ENCODE measurements at places on chromosomes 16 and 17.

- DNase-seq, result peak; percentile 97
Measured at GRCh38 chr17:75393523-75394331, 11.8 kb downstream of the GRB2 start.

DNA sequence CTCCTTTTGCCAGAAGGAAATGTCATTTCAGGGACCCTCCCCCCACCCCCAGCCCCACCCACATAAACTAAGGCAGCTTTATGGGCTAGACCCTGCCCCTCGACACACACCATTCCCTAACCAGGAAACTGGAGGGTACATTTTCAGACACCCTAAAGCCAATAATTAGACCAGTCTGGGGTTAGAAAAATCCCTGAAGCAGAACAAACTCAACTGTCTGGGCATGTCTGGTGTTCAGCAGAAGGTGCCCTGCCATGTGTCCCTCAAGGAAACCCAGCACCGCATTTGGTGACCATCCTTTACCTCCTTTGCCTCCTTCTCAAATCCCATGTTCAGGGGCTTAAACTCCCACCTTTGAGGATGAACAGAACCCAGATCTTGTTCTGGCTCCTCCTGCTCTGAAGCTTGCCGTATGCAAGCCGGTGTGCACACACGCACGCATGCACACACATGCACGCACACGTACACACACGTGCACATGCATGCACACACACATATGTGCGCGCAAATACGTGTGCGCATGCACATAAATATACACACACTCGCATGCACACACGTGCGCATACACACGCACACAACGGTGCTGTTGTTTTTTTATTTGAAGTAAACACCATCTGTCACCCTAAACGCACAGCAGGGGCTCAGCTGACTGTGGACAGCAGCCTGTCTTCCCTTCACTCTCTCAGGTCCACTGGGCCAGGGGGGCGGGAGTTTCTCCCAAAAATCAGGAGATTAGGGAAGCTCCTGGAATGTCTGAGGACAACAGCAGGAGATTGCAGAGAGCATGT, 156.8 kb upstream of the TNRC6C start:
- DNase-seq, result no peak

DNA sequence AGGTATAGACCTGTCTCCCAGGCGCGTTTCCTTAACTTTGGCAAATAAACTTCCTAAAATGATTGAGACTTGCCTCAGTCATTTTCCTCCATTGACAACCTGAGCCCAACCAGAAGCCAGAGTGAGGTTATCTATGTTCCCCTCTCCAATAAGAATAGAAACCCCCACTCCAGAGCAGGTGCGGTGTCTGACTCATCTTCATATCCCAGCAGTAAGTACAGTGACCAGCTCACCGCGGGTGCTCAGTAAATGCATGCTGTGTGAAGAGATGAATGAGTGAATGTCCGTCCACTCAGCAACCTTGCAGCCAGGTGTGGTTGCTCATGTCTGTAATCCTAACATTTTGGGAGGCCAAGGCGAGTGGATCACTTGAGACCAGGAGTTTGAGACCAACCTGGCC, 19.5 kb upstream of the CD300E start:
- no peak for DNase-seq

GRCh38 chr17:59093145-59093701, 13.5 kb downstream of the TRIM37 start:
- DNase-seq, result no peak

DNA sequence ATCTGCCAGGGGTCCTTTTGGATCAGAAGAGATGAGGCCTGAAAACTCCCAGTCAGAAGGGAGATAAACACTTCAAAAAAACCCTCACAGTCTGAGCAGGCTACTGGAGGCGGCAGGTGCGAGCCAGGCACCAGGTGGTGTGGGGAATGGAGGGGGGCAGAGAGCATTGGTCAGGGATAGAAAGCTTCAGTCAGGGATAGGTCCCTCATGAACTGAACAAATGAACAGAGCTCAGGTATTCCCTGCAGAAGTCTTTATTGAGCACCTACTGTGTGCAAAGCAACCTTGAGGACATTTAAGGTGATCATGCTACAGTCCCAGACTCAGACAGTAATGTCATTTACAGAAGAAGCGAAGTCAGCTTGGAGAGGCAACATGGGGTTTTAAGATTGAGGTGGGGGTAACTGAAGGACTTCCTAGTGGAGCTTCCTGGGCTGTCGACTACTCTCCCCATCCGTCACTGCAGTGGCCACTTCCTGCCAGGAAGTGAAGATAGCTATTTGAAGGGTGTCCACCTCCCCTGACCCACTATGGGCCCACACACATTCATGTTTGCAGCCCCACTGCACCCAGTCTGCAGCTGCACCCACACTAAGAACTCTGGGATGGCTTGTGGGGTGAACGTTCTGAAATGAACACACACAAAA, 3.2 kb downstream of the KIFC3 start:
- no peak for DNase-seq

DNA sequence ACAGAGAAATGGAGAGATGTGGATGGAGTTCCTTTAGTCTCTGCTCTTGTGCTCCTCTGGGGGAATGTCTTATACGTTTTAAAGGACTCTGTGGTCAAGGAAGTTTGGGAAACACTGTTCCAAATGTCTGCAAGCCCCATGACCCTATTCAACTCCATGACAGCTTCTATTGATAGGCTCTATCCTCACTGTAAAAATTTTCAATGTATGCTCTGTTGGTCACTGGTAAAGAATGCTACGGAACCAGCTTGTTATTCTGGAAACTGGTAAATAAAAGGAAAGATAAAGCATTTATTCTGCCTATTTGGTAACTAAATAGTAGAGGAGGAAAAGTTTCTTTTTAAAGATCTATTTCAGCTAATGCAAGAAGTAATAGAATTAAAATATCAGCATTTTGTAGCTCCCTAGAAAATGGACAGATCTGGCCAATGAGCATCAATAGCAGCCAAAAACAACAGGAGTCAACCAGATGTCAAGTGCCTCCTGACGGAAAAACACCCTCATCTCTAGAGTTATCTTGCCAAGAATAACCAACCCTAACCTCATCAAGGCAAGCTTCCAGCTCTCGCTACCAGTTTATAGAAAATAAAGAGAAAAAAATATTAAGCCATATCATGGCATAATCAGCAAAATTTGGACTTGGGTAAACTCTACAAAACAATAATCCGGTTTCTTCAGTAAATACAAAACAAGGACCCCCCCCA, 16.1 kb downstream of the GDE1 start:
- DNase-seq, result no peak

- no peak for DNase-seq
Measured at GRCh38 chr17:74833501-74834377, 25.9 kb downstream of the GRIN2C start.

DNA sequence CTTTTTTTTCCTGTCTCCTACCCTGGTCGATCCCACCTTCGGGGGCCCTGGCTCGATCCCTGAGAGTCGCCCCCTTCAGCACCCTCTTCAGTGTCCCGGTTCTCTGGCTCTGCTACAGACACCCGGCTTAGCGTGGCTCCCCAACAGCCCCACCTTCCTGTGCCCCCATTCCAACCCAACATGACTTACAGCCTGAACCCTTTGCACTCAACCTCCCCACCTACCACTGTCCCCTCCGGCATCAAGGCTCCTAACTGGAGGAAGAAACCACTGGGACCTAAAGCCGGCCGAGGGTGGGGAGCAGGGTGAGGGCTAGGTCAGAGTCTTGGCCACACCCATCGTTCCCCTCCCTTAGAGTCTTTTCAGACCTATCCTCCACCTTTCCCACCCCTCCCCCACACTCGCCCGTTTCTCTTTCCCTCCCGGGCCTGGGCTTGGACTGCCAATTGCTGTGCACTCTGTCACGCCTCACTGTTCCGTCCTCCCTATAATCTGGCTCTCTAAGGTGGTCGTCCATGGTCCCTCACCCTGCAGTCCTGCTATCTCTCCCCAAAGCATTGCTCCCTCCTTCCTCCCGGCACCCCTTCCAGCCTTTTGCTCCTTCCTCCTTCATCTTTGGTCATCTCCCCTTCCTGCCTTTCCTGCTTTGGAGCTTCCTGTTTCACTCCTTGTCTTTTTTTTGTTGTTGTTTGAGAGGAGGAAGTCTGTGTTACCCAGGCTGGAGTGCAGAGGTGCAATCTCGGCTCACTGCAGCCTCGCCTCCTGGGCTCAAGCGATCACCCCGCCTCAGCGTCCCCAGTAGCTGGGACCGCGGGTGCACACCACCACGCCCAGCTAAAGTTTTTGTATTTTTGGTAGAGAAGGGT, 890 bp upstream of the CLDN7 start:
- no peak for DNase-seq

GRCh38 chr16:1331712-1332617, 1.5 kb upstream of the BAIAP3 start:
- DNase-seq, result no peak

DNA sequence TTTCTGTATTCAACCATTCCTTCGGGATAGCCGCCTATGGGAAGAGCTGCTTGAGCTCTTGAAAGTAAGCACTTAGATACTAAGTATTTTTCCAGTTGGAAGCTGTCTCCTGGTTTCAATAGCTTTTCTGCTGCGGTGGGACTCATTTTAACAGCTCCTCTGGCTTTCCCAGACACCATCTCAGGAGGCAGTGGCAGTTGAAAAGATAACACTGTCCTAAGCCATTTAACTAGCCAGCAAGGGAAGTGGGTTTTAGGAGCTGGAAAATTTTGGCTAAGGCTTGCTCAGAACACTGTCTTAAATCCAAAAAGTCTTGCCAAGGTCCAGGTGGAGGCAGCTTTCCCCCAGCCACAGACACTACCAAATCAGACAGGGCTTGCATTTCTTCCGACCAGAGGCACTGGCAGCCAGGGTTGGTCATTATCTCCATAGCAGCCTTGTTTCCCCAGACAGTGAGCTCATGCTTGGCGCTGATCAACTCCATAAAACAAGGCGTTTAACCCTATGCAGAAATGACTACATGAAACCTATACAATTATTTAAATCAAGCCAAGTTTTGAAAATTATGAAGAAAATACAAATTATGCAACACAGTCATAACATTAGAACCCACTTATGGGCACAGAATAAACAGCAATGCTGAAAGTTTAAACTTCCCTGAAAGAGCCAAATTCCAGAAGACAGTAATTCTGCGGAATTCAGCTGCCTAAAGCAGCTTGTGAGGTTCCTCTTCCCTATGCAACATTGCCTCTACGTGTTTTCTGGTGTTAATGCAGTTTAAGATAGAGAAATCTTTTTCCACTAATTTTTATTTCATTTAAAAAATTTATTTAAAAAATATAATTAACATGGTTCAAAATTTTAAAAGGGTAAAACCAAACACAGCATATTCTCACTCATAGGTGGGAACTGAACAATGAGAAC, 25.0 kb downstream of the GABARAPL2 start:
- DNase-seq, result peak; percentile 34

- no peak for DNase-seq
Measured at GRCh38 chr17:539766-540165, 174.9 kb downstream of the VPS53 start.

GRCh38 chr17:3770466-3770865, 30.5 kb downstream of the ITGAE start:
- no peak for DNase-seq

DNA sequence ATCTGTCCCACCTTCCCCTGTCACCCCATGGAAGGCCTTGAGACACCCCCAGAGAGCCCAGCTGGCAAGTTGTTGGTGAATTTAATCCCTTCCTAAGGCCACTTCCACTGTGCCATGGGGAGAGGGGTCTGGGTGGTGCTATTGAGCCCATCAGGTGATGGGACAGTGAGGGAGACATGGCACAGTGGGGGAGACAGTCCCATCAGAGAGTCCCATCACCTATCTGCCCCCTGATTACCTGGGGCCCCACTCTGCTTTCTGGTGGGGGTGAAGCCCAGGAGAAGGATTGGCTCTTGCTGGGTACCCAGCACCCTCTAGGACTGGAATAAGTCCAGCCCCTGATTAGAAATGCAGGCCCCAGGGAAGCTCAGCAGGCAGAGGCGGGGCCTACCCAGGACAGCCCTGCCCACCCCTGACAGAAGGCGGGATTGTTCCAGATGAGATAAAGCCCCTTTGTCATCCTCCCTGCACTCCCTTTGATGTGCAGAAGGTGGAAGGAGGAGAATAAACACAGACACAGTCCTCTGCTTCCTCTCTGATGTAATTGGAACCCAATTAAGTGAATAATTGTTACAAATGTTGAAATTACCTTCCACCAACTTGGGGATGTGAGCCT, 18.9 kb downstream of the TMEM132E start:
- no peak for DNase-seq

GRCh38 chr17:79654960-79655382, 44.1 kb upstream of the RBFOX3 start:
- DNase-seq, result peak; percentile 2

GRCh38 chr17:9982159-9982558, 77.1 kb upstream of the RCVRN start:
- DNase-seq, result peak; percentile 23

- no peak for DNase-seq
Measured at GRCh38 chr16:53619235-53619634, 84.4 kb downstream of the RPGRIP1L start.

DNA sequence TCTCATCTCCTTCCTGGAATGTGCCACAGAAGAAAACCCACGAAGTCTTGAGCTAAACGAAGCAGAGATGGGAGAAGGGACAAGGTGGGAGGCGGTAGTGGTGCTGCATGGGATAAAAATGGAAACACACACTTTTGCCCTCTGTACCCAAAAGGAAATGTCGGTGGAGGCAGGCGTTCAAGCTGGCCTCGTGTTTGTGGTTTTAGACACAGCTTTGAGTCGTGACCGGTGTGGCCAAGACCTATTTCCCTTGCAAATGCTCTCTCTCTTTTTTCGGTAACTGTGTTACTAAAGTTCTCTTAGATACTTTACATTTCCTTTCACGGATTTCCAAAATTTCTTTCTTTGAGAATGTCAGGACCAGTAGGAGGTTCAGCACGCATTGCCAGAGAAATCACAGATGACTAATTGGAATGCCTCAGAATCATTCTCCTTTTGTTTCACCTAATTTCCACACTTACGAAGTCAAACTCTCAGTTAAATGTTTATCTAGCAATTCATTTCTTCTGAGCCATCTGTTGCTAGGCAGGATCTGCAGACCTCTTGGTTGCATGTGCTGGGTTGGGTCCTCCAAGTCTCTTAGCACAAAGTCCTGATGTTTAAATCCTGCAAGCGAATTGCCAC, 412.3 kb downstream of the MAF start:
- DNase-seq, result no peak

GRCh38 chr17:81807839-81808238, 3.9 kb downstream of the GCGR start:
- no peak for DNase-seq

DNA sequence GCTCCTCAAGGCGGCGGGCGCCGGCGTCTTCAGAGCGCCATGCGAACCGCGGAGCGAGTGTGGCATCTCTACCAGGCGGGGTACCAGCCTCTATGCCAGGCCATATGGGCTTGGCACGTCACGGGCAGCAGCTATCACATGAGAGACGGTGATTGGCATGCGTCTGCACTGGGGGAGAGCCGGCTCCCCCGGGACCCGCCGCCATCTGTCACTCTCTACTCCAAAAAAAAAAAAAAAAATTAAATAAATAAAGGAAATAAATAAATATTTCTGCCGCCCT, at the start of gene NEUROD2:
Gene NEUROD2 (minus strand): TSS at position 70 of the 280 bp plus-strand sequence. CDS start 1,321 bp downstream, outside the sequence.
- no peak for DNase-seq

GRCh38 chr17:68539548-68540467, 27.6 kb downstream of the PRKAR1A start:
- DNase-seq, result no peak
